Retinal pigment epithelial cell (primary cell): ENCODE measurements at places on chromosomes 11 and 22.

DNA sequence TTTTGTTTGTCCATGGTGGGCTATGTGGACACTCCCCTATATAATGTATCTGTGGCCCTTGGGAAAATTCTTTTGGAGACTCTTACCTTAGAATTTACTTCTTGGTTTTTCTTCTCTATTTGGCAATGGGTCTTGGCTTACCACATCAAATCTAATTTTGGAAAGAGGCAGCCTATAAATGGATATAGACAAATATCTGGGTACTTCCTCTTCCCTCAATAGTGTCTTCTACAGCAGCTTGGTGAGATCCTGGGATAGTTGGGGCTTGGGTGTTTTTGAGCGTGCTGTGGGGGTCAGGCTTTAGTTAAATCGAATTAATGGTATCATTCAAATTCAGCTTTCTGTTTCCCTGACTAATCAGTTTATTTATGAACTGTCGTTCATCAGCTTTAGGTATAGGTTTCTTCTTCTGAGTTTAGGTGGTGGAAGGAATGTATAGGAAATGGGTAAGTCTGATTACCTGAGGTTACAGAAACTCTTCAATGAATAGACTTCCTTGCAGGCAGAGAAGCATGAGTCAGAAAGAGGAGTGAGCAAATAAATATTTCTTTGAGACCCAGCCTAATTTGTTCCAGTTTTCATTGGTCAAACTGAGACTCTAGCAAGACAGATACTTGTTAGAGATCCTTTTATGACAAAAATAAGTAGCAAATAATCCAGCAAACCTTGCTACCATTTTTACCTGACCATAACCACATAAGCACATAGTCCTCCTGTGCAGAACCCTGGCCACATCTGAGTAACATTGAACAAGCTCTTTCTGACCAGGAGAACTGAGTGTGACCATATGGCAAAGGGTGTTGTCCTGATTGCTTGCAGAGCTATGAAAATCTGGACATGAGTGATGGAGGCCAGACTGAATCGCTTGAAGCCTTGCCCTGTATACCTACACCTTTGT is 68.6 kb upstream of the SORL1-AS1 start:
- no peak for DNase-seq

GRCh38 chr22:25745341-25746011 is 3.5 kb downstream of the MYO18B start:
- DNase-seq: no peak

- DNase-seq: no peak
Measured at GRCh38 chr22:37258753-37259401, 14.8 kb upstream of the RAC2 start.

DNA sequence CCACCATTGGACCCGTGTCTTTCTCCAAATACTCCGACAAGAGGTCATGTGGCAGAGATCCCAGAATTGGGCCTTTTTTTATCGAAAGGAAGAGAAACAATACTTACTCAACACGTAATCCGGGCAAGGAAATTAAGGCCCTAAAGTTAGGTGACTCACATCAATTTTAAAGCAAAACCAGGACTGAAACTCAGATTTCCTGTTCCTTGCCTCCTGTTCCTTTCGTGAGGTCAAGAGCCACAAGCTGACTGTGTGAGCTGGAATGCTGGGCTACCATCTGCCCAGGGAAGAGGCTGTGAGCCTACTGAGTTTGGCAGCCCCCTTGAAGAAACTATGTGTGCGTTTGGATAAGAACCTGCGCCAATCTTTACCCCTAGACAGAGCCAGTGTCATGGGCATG is 27.1 kb upstream of the MRGPRX2 start:
- DNase-seq: no peak

- DNase-seq: no peak
Measured at GRCh38 chr11:28472904-28473303, 364.7 kb downstream of the METTL15 start.

- DNase-seq: no peak
Measured at GRCh38 chr11:115391598-115391997, 112.6 kb downstream of the CADM1 start.

- no peak for DNase-seq
Measured at GRCh38 chr11:45100339-45100738, 46.1 kb upstream of the PRDM11 start.

GRCh38 chr11:104324276-104324675 is 160.3 kb upstream of the PDGFD start:
- DNase-seq: no peak

DNA sequence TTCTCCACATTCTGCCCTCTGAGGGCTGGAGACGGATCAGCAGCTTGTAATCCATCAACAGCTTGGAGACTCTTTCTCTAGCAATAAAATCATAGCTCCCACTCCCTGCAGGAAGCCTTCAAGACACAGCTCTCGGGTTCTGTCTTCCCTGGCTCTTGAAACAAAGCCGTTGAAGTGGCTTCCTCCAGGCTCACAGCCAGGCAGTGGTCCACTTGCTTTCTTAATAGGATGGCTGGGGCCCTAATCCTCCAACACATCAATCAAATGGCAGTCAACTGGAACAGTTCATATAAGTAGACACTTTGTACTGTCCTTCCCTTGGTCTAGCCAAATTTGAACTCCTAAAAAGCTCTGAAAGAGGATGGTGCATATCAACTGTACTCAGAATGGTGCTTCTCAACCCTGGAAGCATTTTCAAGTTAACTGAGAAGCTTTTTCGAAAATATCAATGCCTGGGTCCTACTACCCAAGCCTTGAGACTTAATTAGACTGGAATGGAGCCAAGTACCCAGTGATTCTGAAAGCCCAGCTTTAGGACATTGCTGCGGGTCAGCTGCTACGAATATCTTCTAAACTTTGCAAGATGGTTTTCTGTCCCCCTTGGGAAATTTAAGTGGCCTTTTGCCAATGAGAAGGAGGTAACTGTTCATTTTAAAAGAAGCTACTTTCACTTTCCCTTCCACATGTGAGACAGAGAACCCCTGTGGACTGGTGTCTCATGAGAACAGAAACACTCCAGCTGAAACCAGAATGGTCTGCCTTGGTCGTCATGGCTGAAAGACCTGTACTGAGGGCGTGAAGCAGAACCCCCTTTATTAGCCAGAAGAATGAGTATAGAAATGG is 74.7 kb downstream of the SC5D start:
- no peak for DNase-seq

DNA sequence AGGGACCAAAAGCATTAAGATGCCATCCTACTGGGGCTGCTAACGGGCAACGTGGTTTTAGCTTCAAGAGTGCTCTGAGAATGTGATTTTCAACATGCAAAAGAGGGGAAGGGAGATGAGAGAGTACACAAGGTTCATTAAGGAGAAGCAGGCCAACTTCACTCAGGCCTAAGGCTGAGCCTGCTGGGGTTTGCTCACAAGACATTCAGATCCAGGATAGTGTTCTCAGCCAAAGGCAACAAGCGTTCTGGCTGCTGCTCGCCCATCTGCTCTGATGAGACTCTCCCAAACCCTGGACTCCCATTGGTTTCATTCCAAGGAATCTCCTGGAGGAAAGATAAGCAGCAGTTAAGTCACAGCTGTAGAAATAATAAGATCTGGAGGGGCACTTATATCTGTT is 23.6 kb upstream of the UPB1 start:
- no peak for DNase-seq

DNA sequence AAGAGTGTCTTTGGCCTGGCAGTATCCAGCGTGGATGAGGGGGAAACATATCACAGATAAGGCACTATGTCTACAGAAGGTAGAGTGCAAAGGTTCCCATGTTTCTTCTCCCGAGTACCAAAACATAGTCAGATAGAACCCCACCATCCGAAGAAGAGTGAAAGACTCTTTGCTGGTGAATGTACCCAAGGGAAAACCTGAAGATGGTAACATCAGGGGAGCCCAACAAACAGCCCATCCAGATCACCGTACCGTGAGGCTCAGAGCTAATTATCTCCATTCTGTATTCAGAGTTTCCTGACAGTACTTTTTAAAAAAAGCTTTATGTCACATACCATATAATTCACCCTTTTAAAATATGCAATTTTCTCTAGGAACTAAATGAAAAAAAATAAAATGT is 44.4 kb downstream of the RAB30 start:
- DNase-seq: no peak

- peak; percentile 85 for DNase-seq
Measured at GRCh38 chr11:65900125-65900898, at the start of gene FOSL1. Gene FOSL1, minus strand, starts transcription at chr11:65900388. Its CDS starts 49 bp downstream, at chr11:65900339.

DNA sequence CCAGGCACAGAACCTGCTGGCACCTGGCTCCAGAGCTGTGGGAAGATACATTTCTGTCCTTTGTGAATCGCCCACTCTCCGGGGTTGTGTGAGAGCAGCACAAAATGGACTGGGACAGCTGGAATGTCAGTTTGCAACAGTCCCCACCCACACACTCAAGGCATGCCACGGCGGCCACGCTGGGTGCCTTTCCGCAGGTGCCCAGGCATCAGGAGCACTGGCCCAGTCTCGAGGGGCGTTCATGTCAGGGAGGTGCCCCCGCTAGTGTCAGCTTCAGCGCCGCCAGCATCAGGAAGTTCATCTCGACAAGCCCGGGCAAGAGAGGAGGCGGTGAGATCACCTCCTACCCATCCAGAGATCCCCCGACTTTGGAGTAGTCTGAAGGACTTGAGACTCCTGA is 2.1 kb downstream of the TP53AIP1 start:
- DNase-seq: no peak

DNA sequence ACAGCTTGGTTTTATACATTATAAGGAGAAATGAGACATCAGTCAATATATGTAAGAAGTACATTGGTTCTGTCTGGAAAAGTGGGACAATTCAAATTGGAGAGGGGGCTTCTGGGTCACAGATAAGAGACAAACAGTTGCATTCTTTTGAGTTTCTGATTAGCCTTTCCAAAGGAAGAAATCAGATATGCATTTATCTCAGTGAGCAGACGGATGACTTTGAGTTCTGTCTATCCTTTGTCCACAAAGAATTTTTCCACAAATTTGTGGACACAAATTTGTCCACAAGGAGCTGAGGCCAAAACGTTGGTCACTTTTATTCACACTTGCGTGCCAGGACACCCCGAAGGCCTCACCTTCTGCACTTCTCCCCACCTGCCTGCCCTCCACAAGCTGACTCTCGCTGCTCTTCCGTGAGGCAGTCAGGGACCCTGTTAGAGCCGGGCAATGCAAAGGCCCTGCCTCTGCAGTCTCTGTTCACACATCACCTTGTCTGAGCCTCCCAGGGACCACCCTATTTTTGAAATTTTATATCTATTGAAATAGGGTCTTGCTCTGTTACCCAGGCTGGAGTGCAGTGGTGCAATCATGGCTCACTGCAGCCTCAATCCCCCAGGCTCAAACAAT is 20.5 kb downstream of the IL17REL start:
- DNase-seq: no peak

DNA sequence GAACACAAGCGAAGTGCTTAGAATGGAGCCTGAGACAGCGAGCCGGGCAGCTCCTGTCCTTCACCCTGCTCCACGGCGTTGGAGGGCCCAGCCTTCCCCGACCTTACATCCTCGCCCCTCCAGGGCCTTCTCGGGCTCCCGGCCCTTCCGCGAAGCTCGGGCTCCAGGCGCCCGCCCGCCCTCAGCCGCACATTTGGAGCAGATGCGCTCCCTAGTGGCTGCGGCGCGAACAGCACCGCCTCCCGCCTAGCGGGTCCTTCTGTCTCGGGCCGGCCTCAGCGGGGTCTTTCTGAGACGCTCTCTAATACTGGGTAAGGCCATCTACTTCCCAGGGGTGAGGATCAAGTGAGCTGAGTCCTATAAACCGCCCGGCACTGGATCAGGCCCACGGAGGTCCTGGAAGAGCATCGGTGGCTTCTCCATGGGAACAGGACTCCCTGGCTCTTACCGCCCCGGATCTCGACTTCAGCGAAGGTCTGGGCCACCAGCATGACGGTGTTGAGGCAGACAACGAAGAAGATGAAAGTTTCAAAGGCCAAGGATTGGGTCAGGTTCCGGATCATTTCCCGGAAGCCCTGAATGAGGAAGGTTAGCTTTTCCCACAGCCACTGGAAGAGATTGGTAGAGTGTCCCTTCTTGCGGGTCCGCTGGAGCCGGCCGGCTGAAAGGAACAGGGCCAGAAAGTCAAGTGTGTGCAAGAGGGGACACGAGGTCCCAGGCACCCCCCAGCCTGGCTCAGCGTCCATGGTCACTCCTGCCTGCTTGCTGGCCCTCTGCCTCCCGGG is 3.7 kb downstream of the CATSPER1 start:
- DNase-seq: no peak

GRCh38 chr11:15737320-15737719 is 619.0 kb downstream of the SOX6 start:
- DNase-seq: no peak

GRCh38 chr11:45336136-45336535 is 50.0 kb upstream of the SYT13 start:
- no peak for DNase-seq

DNA sequence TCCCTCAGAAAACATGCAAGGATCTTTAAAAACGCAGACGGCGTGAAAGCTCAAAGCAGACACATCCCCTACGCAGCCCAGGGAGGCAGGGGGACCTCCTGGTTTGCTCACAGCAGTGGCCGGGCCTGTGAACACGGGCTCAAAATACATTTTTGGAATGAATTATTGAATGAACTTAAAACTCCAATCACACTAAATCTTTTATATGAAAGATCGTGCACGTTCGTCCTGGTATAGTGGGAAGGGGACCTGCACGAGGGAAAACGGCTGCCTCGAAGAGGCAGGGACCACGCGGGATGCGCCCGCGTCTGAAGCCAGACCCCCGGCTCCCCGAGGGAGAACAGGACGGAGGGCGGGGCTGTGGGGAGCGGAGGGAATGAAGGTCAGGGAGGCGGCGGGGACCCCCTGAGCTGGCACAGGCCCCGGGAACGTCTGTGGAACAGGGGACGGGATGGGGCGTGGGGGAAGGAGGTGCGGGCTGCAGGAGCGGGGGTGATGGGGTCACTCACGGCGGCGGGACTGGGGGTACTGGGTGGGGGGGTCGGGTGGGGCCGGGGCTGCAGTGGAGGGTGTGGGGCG is 1.3 kb upstream of the PANX2 start:
- DNase-seq: no peak

- DNase-seq: no peak
Measured at GRCh38 chr11:123361110-123361509, 69.0 kb upstream of the GRAMD1B start.

DNA sequence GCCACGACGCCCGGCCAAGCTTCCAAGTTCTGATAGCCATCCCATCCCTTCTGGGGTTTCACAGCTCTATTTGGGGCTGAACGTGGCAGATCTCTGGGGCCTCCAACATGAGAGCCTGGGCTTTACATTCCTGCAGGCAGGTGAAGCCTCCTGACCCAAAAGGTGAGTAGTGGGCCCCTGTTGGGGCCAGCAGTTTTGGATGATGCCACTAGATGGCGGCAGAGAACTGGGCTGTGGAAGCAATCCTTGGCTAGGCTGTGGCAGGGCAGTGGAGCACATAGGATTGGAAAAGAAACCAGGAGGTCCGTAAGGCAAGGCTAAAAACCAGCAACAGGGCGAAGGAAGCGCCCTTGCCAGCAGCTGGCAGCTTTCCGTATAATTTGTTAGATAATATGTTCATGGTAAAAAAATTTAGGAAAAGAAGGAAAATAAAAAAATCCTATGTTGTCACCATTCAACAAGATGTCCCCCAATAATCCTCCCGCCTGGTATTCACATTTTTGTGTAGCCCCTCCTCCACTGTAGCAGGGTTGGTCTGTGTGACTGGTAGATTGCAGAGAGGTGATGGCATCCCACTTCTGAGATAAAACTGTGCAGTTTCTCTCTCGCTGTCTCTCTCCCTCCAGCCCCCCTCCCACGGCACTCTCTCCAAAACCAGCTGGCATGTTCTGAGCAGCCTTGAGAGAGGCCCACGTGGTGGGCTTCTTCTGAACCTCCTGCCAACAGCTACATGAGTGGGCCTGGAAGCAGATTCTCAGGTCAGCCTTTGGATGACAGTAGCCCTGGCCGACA is 43.6 kb upstream of the OR4B1 start:
- DNase-seq: no peak

GRCh38 chr11:95104121-95104830 is 14.6 kb downstream of the ENDOD1 start:
- no peak for DNase-seq
